H1 (cell line): ENCODE measurements at places on chromosomes 3 and 15.

- H3K27me3 ChIP-seq = no peaks in the 10 kb centered on the region
- H3K36me3 ChIP-seq = no peaks in the 10 kb centered on the region
- no peaks in the 10 kb centered on the region for H3K4me1 ChIP-seq
- no peak overlapping the region for H3K4me3 ChIP-seq
Measured at GRCh38 chr3:183560607-183561006, 5.1 kb upstream of the KLHL6 start.

- no peaks in the 10 kb centered on the region for H3K36me3 ChIP-seq
- H3K27ac ChIP-seq = no peak overlapping the region
- H3K27me3 ChIP-seq = no peaks in the 10 kb centered on the region
Measured at GRCh38 chr15:98830034-98830634, 177.5 kb downstream of the PGPEP1L start.

DNA sequence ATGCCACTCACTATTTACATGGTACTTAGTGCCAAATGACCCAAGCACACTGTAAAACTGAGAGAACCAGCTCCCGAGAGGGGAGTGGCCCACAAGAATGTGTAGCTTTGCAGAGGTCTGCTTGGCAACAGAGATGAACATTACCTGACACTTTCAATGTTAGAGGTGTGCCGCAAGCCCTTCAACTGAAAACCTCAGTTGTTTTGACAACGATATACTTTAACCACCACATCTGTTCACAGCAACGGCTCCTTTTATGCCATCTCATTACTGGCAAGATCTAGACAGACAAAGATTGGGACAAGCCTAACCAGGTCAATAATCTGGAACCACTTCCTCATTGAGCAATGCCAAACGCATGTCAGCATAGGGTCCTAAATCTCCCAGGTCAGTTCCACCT, 23.7 kb downstream of the NEK10 start:
- H3K27ac ChIP-seq = no peak overlapping the region
- no peak for DNase-seq
- H3K36me3 ChIP-seq = no peaks in the 10 kb centered on the region
- no peaks in the 10 kb centered on the region; the same call in 1 of the 2 replicates for H3K4me1 ChIP-seq
- H3K27me3 ChIP-seq = no peaks in the 10 kb centered on the region

DNA sequence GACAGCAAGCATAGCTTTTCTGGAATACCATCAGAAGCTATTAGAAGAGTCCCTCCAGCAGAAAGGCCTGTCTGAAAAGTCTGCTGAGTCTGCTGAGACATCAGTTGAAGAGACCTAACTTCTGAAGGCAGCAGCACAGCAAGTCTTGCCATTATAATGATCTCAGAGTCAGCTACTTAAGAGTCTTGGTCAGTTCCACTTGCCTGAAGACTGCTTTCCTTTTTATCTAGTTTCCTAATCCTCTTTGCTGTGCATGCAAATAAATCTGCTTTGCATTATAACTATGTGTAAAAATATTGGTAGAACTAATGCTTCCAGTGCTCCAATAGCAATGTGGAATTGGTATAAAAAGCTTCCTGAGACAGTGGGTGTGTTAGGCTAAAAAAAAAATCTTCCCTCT, 34.9 kb upstream of the CPOX start:
- no peak overlapping the region for H3K4me3 ChIP-seq
- H3K36me3 ChIP-seq = no peaks in the 10 kb centered on the region
- no peaks in the 10 kb centered on the region for H3K4me1 ChIP-seq
- H3K27ac ChIP-seq = no peak overlapping the region
- DNase-seq = no peak

DNA sequence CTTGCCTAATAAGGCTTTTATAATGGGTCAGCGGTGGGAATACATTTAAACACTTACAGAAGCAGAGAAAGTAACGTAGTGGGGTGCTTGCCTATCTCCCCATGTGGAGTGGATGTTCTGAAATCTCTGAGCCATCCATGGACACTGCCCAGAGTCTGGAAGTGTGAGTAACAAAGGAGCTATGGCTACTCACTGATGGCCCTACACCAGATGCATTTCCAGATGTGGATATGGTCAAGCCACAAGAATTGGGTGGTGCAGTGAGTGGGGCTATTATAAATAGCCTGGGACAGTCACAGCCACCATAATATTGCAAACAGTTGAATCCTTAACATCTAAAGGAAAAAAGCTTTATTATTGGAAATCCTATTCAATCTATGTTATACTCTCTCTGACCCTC, 96.6 kb downstream of the CGNL1 start:
- H3K4me1 ChIP-seq = peaks cover 13% of the 10 kb centered on the region
- no peak for DNase-seq
- no peaks in the 10 kb centered on the region for H3K27me3 ChIP-seq
- no peak overlapping the region for H3K4me3 ChIP-seq

- no peak for DNase-seq
- H3K27ac ChIP-seq = no peak overlapping the region
- no peak overlapping the region for H3K4me3 ChIP-seq
- no peaks in the 10 kb centered on the region for H3K36me3 ChIP-seq
- H3K27me3 ChIP-seq = no peaks in the 10 kb centered on the region
Measured at GRCh38 chr3:153552887-153553604, 391.0 kb downstream of the RAP2B start.

GRCh38 chr3:192916371-192917027, 1.2 kb downstream of the MB21D2 start:
- H3K4me1 ChIP-seq = peaks cover 16% of the 10 kb centered on the region
- H3K27ac ChIP-seq = peak overlapping the region; percentile 88; the same call in 1 of the 2 replicates
- DNase-seq = peak; percentile 74
- no peaks in the 10 kb centered on the region for H3K36me3 ChIP-seq

DNA sequence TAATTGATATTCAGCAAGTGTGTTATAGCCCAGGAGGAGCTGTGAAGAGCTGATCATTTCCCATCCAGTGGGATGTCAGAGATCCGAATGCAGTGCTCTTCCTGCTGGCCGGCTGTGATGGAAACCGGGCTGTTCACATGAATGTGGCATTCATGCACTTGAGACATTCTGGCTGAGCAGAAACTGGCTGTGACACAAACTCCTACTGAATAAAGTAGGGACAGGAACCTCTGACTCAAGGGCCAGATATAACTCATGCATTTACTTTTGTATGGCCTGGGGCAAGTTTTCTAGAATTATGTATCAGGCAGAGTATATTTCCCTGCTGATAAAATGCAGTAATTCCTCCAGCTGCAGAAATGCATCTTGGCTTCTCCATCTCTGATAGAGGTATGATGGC, 83.4 kb upstream of the FAM3D start:
- no peak for DNase-seq
- no peaks in the 10 kb centered on the region for H3K36me3 ChIP-seq
- no peaks in the 10 kb centered on the region for H3K4me1 ChIP-seq
- H3K27me3 ChIP-seq = no peaks in the 10 kb centered on the region

GRCh38 chr3:7203969-7204847, 343.3 kb downstream of the GRM7 start:
- no peak for DNase-seq
- no peaks in the 10 kb centered on the region for H3K36me3 ChIP-seq
- H3K4me3 ChIP-seq = no peak overlapping the region
- H3K27me3 ChIP-seq = no peaks in the 10 kb centered on the region
- no peak overlapping the region for H3K27ac ChIP-seq
- H3K4me1 ChIP-seq = no peaks in the 10 kb centered on the region

DNA sequence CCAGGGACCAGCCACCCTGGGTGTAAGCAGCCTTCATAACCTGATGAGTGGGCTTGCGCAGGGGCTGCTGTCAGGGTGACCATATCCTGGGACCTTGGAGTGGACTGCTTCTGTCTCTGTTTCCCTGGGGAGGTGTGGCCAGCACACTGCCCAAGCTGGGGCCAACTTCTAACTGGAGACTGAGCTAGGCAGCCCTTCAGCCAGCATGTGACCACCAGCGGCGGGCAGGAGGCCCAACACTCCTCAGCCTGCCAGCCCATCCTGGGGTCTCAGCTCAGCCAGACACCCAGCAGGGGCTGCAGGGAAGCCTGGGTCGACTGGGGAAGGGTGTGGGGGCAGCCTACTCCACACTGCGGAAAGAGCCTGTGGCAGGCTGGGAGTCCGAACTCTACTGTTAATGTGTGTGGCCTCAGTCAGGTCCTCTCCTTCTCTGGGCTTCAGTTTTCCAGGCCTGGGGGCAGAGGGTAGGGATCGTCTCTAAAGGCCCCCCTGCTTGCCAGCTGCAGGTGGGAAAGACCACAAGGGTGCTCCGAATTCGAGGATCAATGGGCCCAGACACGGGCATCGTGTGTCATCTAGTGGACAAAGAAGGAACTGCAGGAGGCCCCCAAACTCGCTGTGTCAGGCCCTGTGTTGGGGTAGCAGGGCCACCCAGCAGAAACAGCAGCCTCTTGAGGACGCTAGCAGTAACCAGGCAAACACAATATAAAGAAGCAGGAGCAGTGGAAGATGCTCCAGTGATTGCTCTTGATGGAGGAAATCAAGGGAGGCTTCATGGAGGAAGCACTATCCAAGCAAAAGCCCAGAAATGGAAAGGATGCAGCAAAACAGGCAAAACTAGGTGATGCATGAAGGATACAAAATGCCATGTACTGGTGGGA, 2.0 kb upstream of the SEMA3G start:
- DNase-seq = peak; percentile 75
- H3K36me3 ChIP-seq = no peaks in the 10 kb centered on the region
- H3K4me1 ChIP-seq = peaks cover 15% of the 10 kb centered on the region
- no peak overlapping the region for H3K4me3 ChIP-seq
- 0 out of 2 replicates have a peak, but pooled peaks cover 2% of the 10 kb centered on the region for H3K27me3 ChIP-seq

GRCh38 chr3:148455098-148455497, 242.6 kb upstream of the AGTR1 start:
- H3K4me3 ChIP-seq = no peak overlapping the region
- DNase-seq = no peak
- H3K36me3 ChIP-seq = no peaks in the 10 kb centered on the region
- H3K27me3 ChIP-seq = no peaks in the 10 kb centered on the region
- H3K27ac ChIP-seq = no peak overlapping the region

GRCh38 chr3:17478673-17479072, 263.8 kb downstream of the TBC1D5 start:
- H3K4me3 ChIP-seq = no peak overlapping the region
- H3K4me1 ChIP-seq = no peaks in the 10 kb centered on the region
- DNase-seq = no peak

DNA sequence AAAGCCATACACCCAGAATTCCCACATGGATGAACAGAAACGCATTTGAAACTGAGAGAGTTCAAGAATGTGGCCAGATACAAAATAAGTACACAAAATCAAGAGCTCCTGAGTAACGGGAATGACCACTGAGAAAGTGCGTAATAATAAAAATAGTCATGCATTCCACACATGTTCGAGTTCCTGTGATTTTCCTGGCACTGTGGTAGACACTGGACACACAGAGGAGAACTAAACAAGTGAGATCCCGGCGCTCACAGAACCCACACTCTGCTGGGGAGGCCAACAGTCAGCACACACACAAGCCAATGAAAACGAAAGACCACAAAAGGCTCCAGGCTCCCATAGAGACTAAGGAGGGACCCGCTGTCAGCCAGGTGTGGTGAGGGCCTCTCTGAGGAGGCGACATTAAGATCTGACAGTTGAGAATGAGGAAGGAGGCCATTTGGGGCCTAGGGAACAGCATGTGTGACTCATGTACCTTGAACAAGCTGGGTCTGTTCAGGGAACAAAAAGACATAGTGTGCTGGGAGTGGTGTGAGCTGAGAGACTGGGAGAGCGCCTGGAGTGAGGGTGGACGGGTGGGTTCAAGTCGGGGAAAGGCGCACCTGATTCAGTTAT, 5.1 kb downstream of the FAM107A start:
- no peaks in the 10 kb centered on the region for H3K36me3 ChIP-seq
- DNase-seq = no peak
- no peaks in the 10 kb centered on the region for H3K27me3 ChIP-seq
- no peaks in the 10 kb centered on the region for H3K4me1 ChIP-seq
- no peak overlapping the region for H3K4me3 ChIP-seq

DNA sequence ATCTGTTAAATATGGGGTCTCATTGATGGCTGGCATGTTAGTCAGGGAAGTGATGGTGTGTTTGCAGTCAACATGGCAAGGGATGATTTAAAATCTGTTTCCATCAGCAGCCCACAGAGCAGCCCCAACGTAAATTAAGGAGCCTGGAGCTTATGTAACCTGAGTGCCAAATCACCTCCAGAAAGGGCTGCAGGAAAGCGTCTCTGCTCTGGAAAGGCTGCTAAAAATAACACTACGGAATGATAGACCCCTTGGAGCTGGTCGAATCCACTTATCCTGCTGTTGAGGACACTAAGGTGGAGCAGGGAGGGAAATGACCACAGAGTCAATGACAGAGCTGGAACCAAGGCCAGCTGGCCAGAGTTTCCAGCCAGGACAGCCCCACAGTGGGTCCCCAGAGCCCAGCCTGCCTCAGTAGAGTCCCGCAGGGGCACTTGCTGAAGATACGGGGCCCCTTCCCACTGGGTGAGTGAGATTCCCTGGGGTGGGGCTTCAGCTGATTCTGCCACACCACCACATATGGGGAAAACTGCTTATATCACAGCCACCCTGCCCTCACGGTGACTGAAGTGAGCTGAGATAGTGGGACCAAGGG, 63.5 kb downstream of the EPHB1 start:
- H3K27me3 ChIP-seq = no peaks in the 10 kb centered on the region
- no peaks in the 10 kb centered on the region; the same call in 1 of the 2 replicates for H3K4me1 ChIP-seq
- no peak overlapping the region for H3K4me3 ChIP-seq
- DNase-seq = no peak

DNA sequence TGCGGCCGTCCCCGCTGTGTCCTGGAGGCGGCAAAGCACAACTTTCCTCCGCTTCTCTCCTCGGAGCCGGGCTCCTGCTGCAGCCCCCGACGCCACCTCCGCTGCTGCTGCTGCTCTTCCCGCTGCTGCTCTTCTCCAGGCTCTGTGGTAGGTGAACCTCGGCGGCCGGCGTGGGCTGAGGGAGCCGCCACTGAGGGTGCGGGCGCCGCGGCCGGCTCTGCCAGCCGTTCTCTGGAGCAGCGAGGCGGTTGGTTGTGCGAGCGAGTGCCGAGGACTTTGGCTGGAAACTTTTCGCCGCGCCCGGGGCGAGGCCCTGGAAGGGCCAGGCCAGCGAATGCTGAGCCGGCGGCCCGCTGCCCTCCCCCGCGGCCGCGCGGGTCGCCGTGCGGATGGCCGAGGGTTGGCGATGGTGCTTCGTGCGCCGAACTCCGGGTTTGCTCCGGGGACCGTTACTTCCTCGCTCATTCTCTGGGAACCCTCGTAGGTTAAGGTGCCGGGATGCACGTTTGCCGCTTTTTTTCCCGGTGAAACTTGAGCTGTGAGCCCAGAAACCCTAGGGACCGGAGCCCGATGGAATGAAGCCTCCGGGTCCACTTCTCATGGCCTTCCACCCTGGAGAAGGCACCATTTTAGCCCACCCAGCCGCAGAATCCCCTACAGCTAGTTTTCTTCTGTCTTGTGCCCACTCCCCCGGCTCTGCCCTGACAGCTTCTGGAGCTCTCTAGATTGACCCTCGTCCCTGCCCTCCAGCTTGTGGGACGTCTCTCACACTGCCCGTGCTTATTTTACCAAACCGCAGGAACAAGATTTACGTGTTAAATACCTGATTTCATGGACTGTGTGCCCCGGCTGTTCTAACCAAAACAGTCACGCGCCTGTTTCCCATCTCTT, 660 bp downstream of the NECTIN3 start:
- H3K27me3 ChIP-seq = no peaks in the 10 kb centered on the region
- peak overlapping the region; percentile 87 for H3K4me3 ChIP-seq
- H3K4me1 ChIP-seq = no peaks in the 10 kb centered on the region; the same call in 1 of the 2 replicates
- H3K27ac ChIP-seq = 0 out of 2 replicates have a peak overlapping the region, but pooled peaks have one; percentile 53
- H3K36me3 ChIP-seq = no peaks in the 10 kb centered on the region

- H3K4me3 ChIP-seq = no peak overlapping the region
- no peaks in the 10 kb centered on the region for H3K4me1 ChIP-seq
- H3K27ac ChIP-seq = no peak overlapping the region
Measured at GRCh38 chr3:97896129-97896528, 74.3 kb downstream of the CRYBG3 start.
